SIG-M5 (cell line): ENCODE measurements at places on chromosomes 4 and X.
A peak's percentile ranks its signal among the peaks of the same experiment; 100 is the strongest.

DNA sequence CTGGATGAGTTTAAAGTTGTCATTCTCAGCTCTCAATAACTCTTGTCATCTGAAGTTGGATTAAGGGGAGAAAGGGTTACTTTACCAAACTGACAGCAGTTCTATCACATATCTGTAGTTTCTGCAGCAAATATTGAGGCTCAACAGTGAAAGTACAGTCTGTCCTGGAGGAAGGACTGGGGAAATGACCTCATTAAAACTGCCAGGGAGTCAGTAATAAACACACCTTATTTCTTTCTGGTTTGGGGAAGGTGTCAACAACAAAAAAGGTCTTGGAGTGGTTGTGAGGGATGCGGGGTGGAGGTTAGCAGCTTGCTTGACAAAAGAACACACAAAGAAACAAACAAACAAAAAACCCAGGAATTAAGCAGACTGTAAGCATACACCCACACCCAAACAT is 1418.0 kb downstream of the STIM2 start:
- no peak for DNase-seq

- no peak for DNase-seq
These were observed 142.5 kb downstream of the RASL11B start for GRCh38 chr4:53004497-53005148.

GRCh38 chrX:37802028-37802427 is 22.2 kb downstream of the CYBB start:
- peak; percentile 31 for DNase-seq

GRCh38 chr4:152195888-152196287 is 340.0 kb downstream of the FBXW7 start:
- no peak for DNase-seq
